ENCODE measurements at places on chromosomes 7 and 10.

GRCh38 chr7:142916508-142916907, 17.0 kb downstream of the TRPV5 start:
- DNase-seq = no peak

- no peak for DNase-seq
Measured at GRCh38 chr7:107499731-107500130, 29.9 kb downstream of the GPR22 start.

DNA sequence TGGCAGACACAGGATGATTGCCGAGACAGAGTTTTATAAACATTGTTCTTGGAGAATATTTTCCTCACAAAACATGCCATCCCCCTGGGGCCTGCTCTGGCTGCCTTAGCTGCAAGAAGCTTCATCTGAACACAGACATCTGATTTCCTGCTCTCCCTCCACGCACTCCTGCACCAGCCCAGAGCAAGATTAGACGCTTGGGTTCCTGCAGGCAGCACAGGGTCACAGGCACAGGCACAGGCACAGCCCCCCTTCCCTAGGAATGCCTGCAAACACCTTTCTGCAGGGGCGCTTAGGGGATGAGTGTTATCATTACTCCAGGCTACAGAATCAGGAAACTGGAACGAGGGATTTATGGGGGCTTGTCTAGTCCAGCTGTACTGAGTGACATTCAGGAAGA, 450.3 kb downstream of the GRID1 start:
- DNase-seq = no peak

- DNase-seq = no peak
Measured at GRCh38 chr10:47238331-47239095, 61.5 kb upstream of the GDF10 start.

DNA sequence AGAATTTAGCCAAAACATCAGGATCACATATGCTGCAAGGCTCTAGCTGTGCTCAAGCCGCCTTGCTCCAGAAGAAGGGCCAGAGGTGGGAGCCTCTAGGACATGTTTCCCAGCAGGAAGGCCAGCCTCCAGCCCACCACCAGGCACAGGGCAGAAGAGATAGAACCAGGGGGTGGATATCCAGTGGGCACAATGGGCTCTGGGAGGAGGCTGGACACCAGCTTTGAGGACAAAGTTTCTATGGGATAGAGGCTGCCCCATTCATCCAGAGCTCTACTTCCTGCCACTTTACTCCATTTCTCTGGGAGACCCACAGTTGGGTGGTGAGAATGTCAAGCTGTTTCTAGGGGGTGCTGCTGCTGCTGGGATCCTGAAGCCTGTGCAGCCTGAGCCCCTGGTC, 77.1 kb downstream of the ARHGAP22 start:
- no peak for DNase-seq

DNA sequence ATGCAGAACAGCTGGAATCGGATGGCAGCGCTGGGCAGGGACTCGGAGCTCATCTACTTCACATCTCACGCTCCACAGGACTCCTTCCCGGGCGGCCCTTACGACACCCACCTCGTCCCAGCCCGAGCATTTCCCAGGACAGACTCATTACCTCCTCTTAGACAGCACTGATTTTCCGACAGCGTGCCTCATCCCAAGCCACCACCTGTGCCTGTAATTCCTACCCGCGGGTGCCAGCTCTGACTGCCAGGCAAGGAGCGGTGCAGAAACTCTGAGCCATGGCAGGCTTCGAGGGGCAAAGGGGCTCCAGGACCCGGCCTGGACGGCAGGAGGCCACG, 25.6 kb downstream of the GPER1 start:
- no peak for DNase-seq

Measured in CD4-positive, alpha-beta T cell treated with Interleukin-15 for 4 hours (primary cell).